Natural killer cell treated with Interleukin-12 subunit alpha and Interleukin-12 subunit beta and Interleukin-15 and Interleukin-18, amount 100 ng/mL, for 72 hours (primary cell): ENCODE measurements at places on chromosomes 2 and 18.

DNA sequence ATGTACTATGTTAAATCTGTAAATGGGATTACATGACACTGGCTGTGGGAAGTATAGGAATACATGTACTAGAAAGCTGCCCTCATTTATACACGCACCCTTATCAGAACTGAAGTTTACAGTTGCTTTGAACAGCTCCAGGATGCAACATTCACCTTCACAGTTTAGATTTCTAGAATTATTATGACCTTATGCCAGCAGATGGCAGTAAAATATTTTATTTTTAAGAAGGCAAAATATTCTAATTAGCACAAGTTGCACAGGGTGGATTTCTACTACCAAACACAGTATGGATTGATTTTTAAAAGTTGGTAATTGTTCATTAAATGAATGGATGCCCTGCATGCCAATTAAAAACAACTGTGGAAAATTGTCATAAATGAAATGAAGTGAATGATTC is 670.4 kb downstream of the KCNJ3 start:
- H3K4me1 ChIP-seq: no peaks in the 10 kb centered on the region
- no peak for DNase-seq
- no peaks in the 10 kb centered on the region for H3K27me3 ChIP-seq
- no peak overlapping the region for H3K4me3 ChIP-seq
- no peaks in the 10 kb centered on the region for H3K36me3 ChIP-seq
- H3K27ac ChIP-seq: no peak overlapping the region

- no peak overlapping the region for H3K27ac ChIP-seq
- peaks cover 11% of the 10 kb centered on the region for H3K27me3 ChIP-seq
- no peak for DNase-seq
- peaks cover 6% of the 10 kb centered on the region for H3K36me3 ChIP-seq
- H3K4me3 ChIP-seq: no peak overlapping the region
- no peaks in the 10 kb centered on the region for H3K4me1 ChIP-seq
Measured at GRCh38 chr2:9082158-9082557, 78.7 kb upstream of the MBOAT2 start.

DNA sequence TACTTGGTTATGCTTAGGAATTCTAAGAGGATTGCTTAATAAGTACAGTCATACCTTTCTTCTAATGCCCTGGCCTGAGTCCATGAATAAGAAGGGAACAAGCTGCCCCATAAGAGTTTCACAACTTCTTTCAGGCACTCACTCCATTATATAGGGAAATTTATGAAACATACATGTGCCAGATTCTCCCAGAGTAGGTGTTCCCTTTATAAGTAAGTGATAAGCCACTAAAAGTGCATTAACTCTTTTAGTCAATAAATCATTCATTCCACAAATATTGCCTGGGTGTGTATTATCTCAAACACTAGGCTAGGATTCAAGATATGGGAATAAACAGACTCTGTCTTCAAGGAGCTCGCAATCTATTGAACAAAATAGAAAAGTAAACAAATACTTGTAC is 84.5 kb upstream of the RBBP8 start:
- no peaks in the 10 kb centered on the region for H3K36me3 ChIP-seq
- peaks cover 30% of the 10 kb centered on the region for H3K27me3 ChIP-seq
- no peak for DNase-seq
- no peak overlapping the region for H3K27ac ChIP-seq
- H3K4me1 ChIP-seq: no peaks in the 10 kb centered on the region

GRCh38 chr2:227932403-227932802 is 61.0 kb downstream of the DAW1 start:
- no peak for DNase-seq
- H3K4me3 ChIP-seq: no peak overlapping the region
- H3K27ac ChIP-seq: no peak overlapping the region
- H3K27me3 ChIP-seq: no peaks in the 10 kb centered on the region

- H3K36me3 ChIP-seq: no peaks in the 10 kb centered on the region
- no peak overlapping the region for H3K4me3 ChIP-seq
- H3K27ac ChIP-seq: no peak overlapping the region
- no peaks in the 10 kb centered on the region for H3K4me1 ChIP-seq
- no peak for DNase-seq
Measured at GRCh38 chr2:23330214-23330613, 54.8 kb upstream of the KLHL29 start.

DNA sequence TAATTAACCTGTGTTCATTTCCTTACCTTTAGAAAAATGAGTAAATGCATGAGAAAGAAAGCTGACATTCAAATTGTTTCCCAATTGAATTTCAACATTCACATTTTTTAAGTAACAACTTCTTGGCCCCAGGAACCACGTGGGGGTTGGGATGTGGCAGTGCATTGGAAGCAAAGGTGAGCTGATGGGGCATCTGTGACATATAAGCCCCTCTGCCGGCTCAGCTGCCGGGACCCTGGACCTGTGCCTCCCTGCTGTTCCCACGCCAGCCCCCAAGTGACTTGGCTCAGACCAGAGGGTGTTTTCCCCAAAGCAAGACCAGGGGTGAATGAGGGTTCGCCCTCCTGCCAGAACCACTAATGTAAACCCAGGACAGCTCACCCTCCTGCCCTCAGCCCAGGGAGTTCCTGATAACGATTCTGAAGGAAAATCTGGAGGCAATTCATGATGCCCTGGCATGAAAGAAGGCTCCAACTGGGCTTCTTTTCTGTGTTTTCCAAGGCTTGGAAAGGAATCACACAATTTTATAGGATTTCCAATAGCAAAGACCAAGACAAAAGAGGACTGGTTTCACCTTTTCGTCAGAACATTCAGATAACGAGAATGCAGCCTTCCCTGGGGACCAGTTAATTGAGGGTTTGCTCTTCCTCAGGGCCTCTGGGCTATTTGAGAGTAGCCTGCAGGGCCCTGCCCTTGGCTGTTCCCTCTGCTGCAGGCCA is 193.2 kb upstream of the TWIST2 start:
- no peak for DNase-seq
- H3K27me3 ChIP-seq: peaks cover 21% of the 10 kb centered on the region
- no peak overlapping the region for H3K4me3 ChIP-seq
- H3K36me3 ChIP-seq: no peaks in the 10 kb centered on the region
- H3K27ac ChIP-seq: no peak overlapping the region

- no peak for DNase-seq
- H3K4me1 ChIP-seq: peaks cover 3% of the 10 kb centered on the region
- H3K4me3 ChIP-seq: no peak overlapping the region
- no peak overlapping the region for H3K27ac ChIP-seq
- H3K27me3 ChIP-seq: peaks cover 10% of the 10 kb centered on the region
Measured at GRCh38 chr2:20555954-20556353, 94.9 kb downstream of the HS1BP3 start.
